Stimulated activated CD8-positive, alpha-beta memory T cell treated with anti-CD3 and anti-CD28 coated beads, Interleukin-4, amount 100 ng/mL, for 24 hours (primary cell): ENCODE measurements at places on chromosomes 16 and 17.

GRCh38 chr17:76830987-76831715, 37.1 kb upstream of the MGAT5B start:
- no peak for DNase-seq

DNA sequence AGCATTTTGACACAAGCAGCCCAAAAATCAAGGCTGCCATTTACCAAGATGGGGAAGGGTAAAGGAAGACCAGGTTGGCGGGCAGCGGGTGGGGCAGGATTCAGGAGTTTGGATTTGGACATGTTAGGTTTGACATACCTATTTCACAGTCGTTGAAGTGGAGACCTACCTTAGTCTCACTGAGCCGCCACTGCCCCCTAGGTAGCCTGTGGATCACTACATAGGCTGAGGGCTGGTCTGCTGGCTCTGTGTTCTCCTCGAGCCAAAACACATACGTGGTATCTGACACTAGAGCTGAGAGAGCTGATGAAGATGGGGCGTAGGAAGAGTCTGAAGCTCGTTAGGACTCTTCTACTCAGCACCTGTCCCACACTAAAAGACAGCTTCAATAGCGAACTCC, 115.1 kb downstream of the HIC1 start:
- no peak for DNase-seq

- DNase-seq: no peak
These were observed 115.1 kb downstream of the PPM1E start for GRCh38 chr17:58870747-58871146.

GRCh38 chr16:17784073-17784472, 313.3 kb upstream of the XYLT1 start:
- no peak for DNase-seq

DNA sequence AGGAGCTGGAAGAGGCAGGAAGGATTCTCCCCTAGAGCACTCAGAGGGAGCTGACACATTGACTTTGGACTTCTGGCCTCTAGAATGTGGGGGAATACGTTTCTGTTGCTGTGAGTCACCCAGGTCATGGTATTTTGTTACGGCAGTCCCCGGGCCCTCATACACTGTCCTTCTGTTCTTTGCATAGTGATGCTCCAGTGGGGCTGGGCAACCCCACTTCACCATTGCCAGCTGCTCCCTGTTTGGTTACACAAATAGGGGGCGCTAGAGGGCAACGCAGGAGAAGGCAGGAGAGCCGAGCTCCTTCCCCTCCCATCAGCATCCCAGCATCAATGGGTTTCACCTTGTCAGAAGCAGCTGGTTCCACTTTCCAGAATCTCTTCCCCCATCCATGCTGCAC, 257.7 kb upstream of the FOXF1 start:
- no peak for DNase-seq

DNA sequence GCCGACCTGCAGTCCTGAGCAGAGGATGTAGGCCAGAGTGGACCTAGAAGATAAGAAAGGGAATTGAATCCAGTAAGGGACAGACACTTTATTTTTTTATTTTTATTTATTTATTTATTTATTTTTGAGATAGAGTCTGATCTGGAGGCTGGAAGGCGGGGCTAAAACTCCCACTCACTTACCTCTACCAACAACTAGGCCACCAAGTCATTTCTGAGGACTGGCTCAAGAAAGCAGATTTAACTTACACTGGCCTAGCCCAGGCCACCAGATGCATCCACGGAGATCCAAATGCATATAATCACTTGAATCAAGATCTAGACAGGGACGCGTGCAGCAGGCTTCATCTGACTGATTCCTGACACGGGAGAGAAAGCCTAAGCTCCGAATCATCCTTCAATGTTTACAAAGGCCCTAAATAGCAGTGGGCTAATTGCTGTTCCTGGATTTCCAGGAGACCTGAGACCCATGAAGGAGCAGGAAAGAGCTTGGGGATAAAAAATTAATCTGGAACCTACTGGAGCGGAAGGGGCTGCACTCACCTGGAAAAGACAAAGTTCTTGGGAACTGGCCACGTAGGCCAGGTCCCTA, 1.1 kb upstream of the ALOX12 start:
- no peak for DNase-seq

DNA sequence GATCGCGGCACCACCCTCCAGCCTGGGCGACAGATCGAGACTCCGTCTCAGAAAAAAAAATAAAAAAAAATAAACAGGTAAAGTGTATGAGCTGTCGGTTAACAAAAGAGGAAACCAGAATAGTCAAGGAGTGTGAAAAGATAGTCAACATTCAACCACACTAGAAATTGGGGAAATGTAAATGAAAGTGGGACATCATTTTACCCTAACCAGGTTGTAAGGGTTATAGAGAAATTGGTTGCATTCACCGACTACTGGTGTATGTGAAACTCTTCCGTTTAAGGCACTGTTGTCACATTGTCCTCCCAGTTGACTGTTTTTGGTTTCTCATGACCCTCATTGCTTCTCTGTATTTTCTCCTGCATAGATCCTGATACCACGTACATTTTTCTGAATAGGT, 62.8 kb downstream of the RABEP1 start:
- DNase-seq: no peak

- no peak for DNase-seq
These were observed 26.7 kb downstream of the PLD6 start for GRCh38 chr17:17179371-17179827.

GRCh38 chr17:46772475-46773220, 45.8 kb downstream of the WNT3 start:
- DNase-seq: no peak

DNA sequence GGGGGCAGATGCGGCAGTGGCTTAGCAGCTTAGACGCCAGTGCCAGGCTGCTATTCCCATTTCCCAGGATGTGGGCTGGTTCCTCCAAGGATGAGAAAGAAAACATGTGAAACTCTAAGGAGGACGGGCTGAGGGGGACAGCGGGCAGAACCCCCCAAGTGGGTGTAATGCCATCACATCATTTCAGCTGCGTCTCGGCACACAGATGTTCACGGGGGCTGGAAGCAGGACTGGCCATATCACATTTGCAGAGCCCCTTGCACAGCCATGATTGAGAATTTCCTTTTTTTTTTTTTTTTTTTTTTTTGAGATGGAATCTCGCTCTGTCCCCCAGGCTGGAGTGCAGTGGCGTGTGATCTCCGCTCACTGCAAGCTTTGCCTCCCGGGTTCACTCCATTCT, 15.3 kb upstream of the GINS2 start:
- DNase-seq: no peak
